Stimulated activated CD8-positive, alpha-beta memory T cell treated with anti-CD3 and anti-CD28 coated beads, Interleukin-15, amount 100 ng/mL, for 48 hours (primary cell): ENCODE measurements at places on chromosomes 12 and 14.
A peak's percentile ranks its signal among the peaks of the same experiment; 100 is the strongest.

DNA sequence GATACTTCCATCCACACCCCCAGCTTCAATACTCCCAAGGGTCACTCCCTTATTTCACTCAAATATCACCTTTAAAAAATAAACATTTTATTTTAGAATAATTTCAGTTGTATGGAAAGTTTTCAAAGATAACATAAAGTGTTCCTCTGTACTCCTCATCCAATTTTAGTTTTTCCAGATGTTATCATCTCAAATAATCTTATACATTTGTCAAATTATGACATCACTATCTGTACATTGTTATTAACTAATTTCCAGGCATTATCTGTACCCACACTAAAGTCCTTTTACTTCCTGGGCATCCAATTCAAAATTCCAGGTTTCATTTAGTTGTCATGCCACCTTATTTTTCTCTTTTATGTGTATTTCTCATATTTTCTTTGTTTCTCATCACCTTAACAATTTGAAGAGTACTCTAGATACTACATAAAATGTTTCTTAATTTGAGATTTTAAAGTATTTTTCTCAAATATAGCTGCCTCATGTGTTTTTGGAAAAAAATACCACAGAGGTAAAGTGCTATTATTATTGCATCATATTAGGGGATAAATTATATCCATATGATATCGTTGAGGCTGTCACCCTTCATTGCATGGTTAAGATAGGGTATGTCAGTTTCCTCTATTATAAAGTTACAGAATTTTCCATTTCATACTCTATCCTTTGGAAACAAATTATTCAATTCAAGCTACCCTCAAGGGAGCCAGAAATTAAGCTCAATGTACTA lies 571.0 kb downstream of the SLC6A15 start:
- DNase-seq = no peak

GRCh38 chr12:81329085-81329484 lies 251.2 kb downstream of the ACSS3 start:
- no peak for DNase-seq

- DNase-seq = no peak
Measured at GRCh38 chr12:25811656-25812126, 146.8 kb upstream of the RASSF8 start.

DNA sequence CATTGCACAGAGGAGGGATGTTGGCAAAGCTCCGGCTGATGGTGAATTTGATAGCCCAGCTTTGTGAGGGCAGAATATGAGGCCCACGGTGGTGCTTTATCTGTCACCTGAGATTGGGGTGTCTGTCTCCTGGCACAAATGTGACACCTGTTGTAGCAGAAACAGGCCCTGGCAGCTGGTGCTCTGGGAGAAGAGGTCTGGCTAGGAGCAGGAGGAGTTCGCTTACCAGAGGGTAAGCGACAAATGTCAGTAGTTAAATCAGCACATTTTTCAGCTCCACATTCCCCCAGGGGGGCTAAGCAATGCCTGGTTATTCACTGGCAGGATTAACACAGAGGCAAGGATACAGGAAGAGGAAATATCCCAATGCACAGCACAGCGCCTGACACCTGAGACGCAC lies 71.1 kb downstream of the B4GALNT3 start:
- no peak for DNase-seq

DNA sequence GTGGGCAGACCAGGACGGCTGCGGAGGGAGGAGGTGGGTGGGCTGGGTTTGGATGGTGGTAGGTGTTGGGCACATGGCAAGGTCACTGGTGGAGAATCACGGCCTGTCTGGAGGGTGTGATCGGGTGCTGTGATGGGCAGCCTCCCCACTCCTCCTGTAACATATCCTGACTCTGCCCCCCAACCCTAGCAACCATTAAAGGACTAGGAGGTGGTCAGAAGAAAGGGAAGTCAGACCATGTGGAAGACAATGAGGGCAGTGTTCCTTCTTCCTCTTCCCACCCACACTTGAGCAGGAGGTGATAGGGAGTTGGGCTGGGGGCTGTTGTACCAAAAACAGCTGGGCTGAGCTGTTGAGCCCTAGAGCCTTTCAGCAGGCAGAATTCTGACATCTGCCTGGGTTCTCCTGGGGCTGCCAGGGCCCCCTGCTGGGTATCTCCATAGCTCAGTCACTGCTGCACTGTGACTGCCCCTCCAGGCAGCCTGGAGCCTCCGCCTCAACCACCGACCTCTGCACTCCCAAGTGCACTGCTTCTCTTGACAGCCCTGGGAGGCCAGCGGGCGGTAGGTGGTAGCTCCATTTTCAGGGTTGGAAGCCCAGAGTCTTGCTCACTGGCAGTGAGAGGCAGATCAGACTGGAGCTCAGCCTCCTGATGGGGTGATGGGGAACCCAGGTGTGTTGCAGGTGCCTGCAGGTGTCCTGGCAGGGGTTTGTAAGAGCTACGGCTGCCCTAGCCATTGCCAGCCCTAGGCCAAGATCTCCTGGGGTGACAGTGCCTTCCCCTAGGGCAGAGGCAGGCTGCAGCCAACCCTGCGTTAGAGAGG lies 15.4 kb downstream of the VASH1 start:
- DNase-seq = no peak

- no peak for DNase-seq
Measured at GRCh38 chr12:126558219-126558618, 1493.0 kb downstream of the AACS start.

GRCh38 chr12:65409726-65410125 lies 131.2 kb downstream of the MSRB3 start:
- DNase-seq = no peak

GRCh38 chr14:92506231-92506630 lies 7.3 kb upstream of the RIN3 start:
- DNase-seq = no peak

- peak; percentile 12 for DNase-seq
Measured at GRCh38 chr12:113271853-113272561, 50.7 kb downstream of the TPCN1 start.

DNA sequence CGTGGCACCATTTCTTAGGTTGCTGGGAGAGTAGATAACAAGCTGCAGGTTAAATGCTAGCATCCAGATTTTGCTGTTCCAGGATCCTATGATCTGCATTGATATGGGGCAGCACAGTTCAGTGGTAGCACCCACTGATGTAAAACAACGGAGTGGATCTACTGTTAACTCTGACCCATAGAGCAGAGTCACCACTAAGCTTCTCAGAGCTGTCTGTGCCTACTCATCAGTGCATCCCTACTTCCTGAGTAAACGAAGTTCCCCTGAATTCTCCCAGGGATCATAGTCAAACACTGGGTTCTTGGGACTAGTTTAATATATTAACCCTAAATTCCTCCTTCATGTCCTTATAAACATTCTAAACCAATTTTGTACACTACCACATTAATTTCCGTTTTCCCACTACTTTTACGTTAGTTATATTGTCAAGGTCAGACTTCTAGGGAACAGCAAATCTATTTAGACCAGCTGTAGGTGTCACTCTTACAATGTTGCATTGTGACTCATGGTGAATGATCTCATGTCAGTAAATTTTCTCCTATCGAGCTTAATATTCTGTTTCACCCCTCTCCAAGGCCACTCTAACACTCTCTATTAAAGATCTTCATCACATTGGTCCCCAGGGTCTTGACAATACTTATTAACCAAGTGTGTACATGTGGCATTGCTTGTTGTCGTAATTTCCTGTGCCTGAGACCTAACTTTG lies 10.3 kb downstream of the RERGL start:
- DNase-seq = no peak

DNA sequence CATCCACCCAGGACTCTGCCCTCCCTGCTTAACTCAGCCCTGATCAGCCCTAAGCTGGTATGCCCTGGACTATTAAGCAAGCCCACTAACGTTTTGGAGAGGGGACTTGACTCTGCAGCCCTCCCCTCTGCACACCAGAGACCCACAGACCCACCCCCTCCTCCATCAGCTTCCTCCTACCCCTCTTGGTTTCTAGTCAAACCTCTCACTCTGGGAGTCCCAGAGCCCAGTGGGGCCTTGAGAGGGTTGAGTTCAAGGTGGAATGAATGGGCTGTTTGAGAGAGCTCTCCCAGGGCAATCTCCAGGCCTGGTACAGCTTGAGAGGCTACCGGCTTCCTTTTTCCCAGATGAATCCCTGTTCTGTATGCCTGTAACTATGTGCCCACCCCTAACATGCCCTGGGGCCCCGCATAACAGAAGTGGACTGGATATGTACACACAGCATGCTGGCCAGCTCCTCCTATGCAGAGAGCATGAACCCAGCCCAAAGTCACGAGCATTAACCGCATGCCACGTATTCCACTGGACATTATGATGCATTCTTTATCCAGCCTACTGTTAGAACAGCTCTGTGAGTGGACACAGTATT lies 43.6 kb downstream of the IRF2BPL start:
- no peak for DNase-seq

DNA sequence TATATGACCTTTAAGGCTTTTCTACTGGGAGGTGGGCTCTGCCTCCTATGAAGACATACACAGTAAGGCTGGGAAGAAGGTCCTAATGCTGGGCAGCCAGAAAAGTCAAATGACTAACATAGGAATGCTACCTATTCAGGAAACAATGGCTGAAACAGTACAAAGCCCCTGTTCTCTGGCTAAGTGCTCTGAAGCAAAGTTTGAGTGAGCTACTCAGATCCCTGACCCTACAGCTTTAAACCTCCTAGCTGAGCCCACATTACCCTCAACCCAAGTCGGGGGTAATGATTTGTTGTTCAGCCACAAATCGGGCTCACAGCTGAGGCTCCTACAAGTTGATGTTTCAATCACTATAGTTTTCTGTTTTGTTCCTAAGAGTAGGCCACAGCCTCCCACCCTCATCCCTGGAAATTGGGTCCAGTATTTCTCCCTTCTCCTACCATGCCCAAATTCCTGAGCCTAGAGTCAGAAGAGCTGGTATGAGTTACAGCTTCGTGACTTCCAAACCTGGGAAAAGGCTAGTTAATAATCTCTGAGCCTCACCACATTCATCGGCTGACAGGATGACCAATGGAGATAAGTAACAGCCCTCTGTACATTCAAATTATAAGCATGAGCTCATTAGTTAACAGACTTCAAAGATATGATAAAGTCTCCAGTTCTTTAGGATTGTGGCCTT lies 46.5 kb downstream of the BTBD7 start:
- DNase-seq = no peak

GRCh38 chr14:26281280-26281998 lies 316.4 kb downstream of the NOVA1 start:
- no peak for DNase-seq

GRCh38 chr12:102629262-102629888 lies 149.0 kb upstream of the IGF1 start:
- no peak for DNase-seq

DNA sequence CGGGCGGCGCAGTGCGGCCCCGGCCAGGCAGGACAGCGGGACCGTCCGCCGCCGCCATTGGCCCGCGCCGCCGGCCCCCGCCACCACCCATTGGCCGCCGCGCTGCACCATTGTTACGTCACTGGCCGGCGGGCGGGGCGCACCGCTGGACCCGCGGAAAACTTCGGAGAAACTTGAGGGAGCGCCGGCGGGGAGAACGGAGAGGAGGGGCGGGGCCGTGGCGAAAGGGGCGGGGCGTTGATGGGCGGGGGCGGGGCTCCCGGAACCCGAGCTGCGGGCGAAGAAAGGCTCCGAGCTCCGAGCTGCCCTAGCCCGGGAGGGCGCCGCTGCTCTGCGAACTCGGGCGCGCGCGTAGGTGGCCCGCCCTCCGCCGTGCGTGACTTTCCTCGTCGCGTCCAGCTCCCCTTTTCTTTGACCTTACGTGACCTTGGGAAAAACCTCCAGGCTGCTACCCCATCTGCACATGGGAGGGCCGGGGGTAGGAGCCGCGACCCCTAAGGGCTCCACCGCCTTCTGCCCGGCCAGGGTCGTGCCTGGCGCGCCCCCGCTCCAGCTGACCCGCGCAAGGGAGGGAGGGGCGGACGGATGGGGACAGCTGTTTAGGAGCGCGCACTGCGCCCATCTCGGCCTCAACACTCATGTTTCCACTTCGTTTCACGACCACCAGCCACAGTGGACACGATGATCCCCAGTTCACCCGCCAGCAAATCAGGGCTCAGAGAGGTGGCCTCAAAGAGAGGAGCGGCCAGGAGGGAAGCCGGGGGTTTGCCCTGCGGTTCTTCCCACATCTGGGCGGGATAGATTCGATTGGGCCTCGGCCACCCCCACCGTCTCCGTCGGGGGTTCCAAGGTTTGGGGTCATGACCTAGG lies at the start of gene ANKRD9:
TSS of gene ANKRD9 (minus strand) at position 31 of the 870 bp plus-strand sequence. CDS start 1,887 bp downstream, outside the sequence.
- DNase-seq = peak; percentile 89

DNA sequence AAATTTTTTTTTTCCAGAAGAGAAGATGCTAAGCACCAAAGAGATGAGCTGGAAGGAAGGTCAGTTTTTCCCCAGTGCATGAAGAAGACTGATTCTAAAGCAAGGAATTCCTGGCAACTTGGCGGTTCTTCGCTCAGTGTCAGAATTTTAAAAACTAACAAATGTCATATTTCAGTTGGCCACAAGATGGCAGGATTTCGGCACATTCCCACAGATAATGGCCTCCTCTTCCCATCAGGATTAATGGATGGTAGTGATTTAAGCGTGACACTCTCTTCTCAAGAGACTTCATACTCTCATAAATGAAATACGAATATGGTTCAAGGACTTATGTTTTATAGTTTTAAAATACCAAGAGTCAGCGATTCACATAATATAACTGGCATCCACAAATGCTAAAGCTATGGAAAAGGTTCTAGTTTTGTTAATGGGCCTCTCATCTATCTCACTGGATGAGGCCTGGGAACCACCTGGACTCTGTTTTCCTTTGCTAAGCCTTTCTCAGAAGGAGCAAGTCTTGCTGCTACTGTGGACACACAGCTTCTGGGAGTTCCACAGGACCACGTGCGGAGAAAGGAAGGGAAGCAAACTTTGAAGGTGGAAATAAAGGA lies 46.1 kb upstream of the PTPRO start:
- no peak for DNase-seq

DNA sequence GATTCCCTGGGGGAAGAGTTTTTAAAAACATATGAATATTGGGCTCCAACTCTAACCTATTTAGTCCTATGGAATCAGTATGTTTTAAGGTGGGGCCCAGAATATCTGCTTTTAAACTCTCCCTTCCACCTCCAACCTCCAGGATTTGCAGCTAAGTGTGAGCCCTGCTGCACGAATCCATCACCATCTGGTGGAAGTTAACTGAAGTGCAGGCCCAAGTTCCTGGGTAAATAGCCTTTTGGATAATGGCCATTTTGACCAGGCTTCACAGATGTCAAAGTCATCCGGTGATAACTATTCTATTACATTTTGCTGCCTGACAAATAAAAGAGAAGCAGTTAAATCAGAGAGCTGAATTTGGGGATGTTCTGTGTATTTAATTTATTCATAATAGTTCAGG lies 58.1 kb upstream of the RMST start:
- DNase-seq = no peak
